ENCODE measurements at places on chromosomes 3 and 15.
A peak's percentile ranks its signal among the peaks of the same experiment; 100 is the strongest.

DNA sequence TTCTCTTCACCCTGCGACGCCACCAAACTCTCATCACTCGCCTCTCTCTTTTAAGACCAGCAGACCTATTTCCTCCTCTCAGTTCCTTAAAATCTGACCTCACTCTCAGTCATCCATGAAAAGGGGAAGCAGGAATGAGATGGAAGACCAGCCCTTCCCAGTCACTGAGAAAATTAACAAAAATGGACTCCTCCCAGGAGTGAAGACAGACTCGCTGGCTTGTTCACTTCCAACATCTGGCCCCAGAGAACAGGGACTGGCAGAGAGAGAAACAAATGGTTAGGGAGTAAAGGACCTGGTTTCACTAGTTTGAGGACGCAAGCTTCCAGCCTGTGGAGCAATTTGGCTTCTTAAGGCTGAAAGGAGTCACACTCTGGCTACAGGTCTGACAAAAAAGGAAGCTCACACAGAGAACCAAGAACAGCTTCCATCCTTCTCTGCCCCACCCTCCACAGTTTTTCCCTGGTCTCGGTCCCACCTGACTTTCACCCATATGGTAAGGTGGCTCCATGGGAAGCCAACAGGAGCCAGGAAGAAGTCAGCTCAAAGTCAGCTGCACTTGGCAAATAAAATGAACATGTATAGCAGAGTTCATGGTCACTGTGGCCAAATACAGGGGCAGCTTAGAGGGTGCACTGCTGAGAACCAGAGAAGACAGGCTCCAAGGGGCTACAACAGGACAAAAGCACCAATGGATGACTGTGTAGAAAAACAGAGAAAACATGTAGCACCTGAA, 57.2 kb downstream of the ITGB5 start:
- no peak for DNase-seq

GRCh38 chr3:50095352-50095998, 6.8 kb downstream of the RBM5 start:
- DNase-seq: no peak

GRCh38 chr15:77356305-77356704, 63.6 kb downstream of the PEAK1 start:
- DNase-seq: no peak

DNA sequence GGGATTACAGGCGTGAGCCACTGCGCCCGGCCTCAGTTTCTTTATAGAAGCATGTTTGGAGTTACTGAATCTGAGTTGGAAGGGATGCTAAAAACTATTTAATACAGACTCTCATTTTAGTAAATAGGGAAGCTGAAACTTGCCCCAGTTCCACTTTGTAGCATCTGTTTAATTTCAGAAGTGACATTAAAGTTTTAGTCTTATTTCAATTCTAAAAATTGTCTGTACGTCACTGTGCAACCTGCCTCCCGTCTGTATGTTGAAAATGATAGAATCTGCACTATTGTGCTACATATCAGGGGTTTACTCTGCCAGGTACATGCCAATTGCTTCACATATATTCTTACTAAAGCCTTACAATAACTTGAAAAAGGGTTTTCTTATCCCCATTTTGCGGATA, 15.3 kb downstream of the CNOT10 start:
- no peak for DNase-seq

- DNase-seq: peak; percentile 13
Measured at GRCh38 chr15:80060356-80061006, 1.0 kb downstream of the ZFAND6 start.

- DNase-seq: no peak
Measured at GRCh38 chr3:150303768-150304167, 104.3 kb upstream of the TSC22D2 start.

DNA sequence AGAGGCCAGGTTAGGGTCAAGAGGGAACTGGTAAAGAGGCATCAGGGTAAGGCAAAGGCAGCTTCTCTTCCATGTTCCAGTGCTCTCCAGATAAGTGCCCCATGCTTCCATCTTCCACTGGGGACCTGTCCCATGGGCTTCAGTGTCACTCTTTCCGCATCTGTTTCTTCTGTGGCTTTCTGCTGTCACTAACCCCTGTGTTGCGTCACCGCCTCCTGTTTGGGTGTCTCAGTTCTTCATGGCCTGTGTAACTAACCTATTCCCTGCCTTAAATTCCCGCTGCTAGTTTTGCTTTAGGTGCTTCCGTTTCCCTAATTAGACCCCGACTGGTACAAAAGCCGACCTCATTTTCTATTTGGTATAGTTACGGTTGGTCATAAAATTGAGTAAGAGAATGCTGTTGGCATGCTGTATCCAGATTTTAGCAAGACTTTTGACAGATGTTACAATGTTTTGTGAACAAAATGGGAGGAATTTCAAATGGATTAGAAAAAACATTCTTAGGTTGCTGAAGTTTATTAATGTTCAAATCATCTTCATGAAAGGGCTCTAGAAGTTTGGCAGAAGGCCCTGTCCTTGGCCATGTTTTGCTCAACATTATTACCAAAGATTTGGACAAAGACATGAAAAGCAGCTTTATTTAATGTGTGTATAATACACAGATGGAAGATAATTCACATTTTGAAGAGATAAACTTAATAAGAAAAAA, 245.3 kb downstream of the BBX start:
- no peak for DNase-seq

GRCh38 chr3:45486926-45487325, 98.5 kb downstream of the LARS2 start:
- no peak for DNase-seq

DNA sequence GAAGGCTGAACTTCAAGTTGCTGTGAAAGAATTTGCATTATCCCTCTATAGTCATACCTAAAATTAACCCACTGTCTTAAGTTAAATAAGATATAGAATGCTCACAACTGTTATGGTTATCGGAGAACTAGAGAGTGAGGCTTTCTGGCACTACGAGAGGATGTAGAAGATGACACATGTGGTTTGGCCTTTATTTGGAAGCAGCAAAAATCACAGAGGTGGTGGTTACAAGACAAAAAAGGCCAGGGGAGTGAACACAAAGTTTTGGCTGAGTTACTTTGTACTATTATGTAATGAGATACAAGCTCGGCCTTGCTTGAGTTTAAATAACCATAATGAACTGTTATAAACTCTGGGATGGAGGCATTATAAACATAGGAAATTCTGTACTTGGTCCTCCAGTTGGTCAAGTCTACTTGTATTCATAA, 78.3 kb upstream of the ICE2 start:
- DNase-seq: no peak

DNA sequence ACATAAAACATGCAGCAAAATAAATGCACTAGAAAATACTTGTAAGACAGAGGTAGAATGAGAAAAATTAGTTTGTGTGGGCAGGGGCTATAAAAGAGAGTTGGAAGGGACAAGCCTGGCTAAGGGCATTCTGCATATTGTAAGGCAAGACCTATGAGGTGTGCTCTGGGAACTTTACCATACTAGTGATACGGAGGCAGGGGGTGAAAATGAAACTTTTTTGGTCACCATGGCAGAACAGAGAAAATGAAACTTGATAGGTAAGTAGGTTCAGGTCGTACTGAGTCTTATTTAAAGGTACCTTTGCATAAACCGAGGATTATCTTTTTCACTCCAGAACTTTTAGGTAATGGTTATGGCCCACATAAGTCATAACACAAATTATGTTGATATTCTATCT, 74.7 kb upstream of the ACKR4 start:
- DNase-seq: no peak

DNA sequence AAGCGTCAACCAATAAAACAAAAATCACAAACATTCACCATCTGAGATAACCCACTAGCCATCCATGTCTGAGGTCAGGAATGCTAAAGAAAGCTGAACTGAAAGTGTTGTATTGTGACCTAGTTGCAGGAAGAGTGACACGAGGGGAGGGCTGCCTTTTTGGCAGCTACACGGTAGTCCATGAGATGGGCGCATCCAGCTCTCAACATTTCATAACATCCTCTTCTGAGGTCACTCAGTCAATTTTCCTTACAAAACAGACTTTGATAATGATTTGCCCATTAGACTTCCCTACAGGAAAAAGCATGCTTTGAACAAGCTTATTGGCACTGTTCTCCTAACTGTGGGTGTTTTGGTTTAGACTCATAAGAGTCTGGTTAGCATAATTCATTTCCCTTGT, 15.4 kb upstream of the SHF start:
- no peak for DNase-seq

DNA sequence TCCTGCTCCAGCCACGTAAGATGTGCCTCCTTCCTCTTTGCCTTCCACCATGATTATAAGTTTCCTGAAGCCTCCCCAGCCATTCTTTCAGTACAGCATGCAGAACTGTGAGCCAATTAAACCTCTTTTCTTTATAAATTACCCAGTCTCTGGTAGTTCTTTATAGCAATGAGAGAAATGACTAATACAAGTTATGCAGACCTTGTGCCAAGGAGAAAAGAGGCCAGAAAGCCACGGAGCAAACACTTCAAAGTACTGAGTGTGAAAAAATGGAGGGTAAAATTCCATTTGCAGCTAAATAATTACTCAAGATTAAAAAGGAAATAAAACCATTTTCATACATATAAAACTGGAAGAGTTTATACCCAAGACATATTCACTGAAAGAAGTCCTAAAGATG, 213.6 kb upstream of the LINGO1 start:
- DNase-seq: no peak

GRCh38 chr3:182116386-182116785, 404.7 kb downstream of the SOX2 start:
- no peak for DNase-seq

DNA sequence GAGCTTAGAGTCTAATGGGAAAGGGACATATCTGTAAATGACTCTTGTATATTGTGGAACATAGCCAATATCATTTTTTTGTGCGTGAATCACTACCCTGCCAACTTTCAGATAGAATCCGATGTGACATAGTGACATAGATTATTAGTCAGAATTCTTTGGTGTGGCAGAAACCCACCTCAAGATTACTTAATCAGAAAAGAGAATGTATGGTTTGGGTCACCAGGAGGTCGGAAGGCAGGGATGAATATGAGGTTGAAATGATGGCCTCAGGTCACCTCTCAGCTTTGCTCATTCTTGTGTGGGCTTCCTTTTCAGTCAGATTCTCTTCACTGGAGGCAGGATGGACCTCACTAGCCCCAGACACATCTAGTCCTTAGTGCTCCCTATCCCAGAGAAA, 41.4 kb downstream of the SNAPC5 start:
- peak; percentile 7 for DNase-seq

DNA sequence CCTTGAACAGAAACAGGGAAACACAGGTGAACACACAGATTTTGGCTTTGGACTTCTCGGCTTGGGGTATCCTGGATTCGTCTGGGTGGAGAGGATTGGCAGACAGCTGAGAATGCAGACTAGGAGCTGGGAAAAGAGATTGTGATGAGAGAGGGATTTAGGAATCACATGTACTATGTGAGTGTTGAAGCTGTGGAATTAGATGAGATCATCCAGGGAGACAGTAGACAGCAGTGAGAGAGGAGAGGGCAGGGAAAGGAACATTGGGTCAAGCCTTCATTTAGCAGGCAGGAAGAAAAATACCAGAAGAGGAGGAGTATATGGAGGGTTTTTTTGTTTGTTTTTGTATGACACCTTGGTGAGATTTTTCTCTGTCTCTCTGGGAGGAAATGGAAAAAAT, 262.1 kb upstream of the TBL1XR1 start:
- DNase-seq: no peak

GRCh38 chr3:121871430-121871829, 22.8 kb upstream of the SLC15A2 start:
- DNase-seq: no peak

GRCh38 chr15:59739557-59740186, 50.6 kb upstream of the BNIP2 start:
- no peak for DNase-seq

DNA sequence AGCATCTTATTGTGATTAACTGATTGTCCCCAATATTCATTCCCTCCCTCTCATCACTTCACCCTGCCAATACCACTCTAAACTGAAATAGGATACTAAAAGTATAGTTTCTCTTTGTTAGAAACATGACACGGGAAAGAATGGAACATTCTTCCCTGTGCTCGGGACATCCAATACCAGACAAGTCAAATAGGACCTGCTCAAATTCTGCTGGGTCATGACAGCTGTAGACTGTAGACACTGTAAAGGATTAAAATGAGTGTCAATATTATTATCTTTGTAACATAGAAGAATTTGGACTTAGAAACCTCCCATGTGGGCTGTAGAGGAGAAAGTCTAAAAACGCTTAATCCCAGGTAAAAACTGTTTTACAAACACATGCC, 315.0 kb upstream of the NR2E3 start:
- DNase-seq: no peak

DNA sequence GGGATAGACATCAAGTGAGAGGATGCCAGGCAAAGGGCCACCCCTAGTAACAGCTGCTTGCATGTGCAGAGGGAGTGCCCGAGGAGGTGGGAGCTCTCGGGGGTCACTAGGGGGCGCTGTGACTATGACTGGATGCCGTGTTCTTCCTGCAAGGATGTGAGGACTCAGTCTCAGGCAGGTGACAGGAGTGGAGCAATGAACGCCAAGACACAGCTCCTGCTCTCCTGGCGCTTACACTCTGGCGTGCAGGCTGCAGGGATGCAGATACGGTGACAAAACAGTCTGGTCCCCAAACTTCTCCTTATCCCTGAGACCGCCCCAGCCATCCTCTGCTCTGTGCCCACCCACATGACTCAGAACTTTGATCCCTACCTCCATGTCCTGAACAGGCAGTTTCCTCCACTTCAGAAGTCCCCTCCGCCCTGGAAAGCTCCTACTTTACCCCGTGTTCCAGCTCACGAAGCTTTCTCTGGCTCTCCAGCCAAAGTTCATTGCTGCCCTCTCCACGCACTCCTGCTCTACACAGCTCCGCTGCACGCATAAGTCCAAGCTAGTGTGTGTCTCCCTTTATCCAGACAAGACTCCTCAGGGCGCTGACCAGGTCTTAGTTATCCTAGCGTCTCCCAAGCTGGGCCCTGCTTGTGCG, 14.7 kb downstream of the RHOV start:
- DNase-seq: peak; percentile 85

- DNase-seq: no peak
Measured at GRCh38 chr3:31522152-31522551, 10.6 kb upstream of the STT3B start.

DNA sequence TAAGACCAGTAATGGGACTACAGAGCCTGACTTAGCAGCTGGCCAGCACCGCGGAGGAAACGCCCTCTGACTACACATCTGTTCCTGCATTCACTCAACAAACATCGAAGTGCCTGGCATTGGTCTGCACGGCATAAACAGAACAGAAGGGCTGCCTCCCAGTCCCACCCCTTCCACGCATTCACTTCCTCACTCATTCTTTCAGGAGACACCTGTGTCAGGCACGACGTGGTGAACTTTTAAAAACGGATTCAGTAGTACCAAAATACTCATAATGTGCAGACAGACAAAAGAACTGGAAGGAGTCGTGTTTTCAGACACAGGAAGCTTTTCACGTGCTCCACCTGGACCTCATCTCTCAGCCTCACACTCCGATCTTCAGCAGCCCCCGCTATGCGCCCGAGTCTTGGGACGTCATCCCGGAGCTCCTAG, 123.3 kb downstream of the XXYLT1 start:
- peak; percentile 10 for DNase-seq

DNA sequence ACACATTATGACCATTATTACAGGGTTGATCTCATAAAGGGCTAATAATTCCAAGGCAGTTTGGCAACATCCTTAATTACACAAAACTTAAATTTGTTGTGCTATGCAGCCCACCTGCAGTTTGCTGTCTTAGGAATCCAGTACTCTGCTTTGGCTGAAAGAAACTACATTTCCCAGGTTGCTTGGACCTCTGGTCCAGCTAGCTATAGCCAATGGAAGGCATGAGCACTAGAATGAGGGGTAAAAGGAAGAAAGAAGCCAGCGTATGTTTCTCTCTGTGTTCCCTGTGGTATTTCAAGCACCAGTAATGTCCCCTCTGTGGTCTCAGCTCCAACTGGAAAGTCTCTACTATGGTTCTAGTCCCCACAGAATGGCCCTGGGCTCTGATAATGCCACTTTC, 84.3 kb upstream of the TSC22D2 start:
- DNase-seq: no peak

- no peak for DNase-seq
Measured at GRCh38 chr15:76963596-76963995, 31.3 kb upstream of the PSTPIP1 start.
